ENCODE measurements at places on chromosomes 5 and 9.

GRCh38 chr9:136170006-136170901 is 34.7 kb downstream of the LHX3 start:
- no peaks in the 10 kb centered on the region for H3K36me3 ChIP-seq
- peaks cover 4% of the 10 kb centered on the region for H3K4me1 ChIP-seq
- peak; percentile 5 for DNase-seq
- no peak overlapping the region for H3K27ac ChIP-seq
- peaks cover 46% of the 10 kb centered on the region for H3K27me3 ChIP-seq
- H3K4me3 ChIP-seq: no peak overlapping the region

DNA sequence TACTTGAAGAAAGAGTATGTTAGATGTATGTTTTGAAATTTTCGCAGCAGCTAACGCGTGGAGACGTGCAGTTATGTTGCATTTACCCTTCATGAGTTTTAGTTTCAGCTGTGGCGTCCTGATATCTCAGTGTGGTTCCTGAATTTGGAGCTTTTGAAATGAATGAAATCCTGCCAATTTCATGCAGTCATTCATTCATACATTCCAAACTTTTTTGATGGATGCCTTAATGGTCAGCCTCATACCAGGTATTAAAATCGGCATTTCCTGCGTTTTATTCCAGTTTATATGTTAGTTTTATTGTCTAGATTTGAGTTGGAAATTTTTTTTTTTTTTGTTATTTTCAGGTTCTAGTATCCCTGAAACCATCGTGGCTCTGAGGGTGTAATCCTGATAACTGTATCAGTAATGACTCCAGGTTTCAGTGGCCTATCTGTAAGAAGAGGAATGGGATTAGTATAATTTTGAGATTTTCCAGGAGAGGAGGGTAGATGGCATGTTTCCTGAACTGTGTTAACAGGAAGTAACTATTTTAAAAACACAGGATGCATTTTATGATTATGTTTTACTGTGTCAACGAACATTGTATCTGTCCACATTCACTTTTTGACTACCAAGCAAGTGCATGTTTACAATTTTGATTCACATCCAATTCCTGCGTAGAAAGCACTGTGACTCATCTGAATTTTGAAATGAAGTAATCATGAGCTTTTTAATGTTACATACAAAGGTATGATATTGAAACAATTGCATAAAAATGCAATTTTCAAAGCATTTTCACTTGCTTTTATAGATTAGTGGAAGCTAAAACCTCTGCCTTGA is 1.0 kb downstream of the FOCAD start:
- no peaks in the 10 kb centered on the region for H3K27me3 ChIP-seq
- no peaks in the 10 kb centered on the region for H3K36me3 ChIP-seq
- peak overlapping the region; percentile 95 for H3K27ac ChIP-seq
- peak; percentile 76 for DNase-seq
- H3K4me3 ChIP-seq: peak overlapping the region; percentile 98

DNA sequence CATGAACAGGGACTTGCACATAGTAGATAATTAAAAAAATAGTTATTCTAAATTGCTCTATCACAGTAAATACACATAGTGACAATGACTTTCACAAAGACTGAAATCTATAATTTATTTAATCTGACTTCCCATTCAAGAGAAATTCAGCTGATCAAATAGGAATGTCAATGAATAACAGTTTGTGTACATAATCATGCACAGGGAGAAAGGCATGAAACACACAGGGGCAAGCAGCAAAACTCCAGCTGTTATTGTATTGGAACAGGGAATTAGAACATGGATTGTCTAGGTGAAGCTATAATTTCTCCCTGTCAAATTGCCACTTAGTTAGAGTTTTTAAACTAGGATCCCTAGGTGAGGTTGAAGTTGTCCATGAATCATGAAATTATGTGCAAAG is 99.9 kb downstream of the HCN1 start:
- no peaks in the 10 kb centered on the region for H3K4me1 ChIP-seq
- H3K27ac ChIP-seq: no peak overlapping the region
- no peaks in the 10 kb centered on the region for H3K27me3 ChIP-seq
- no peak for DNase-seq
- H3K4me3 ChIP-seq: no peak overlapping the region

- H3K4me1 ChIP-seq: no peaks in the 10 kb centered on the region
- no peaks in the 10 kb centered on the region for H3K27me3 ChIP-seq
- H3K27ac ChIP-seq: no peak overlapping the region
- DNase-seq: peak; percentile 44
- H3K36me3 ChIP-seq: no peaks in the 10 kb centered on the region
Measured at GRCh38 chr5:35902046-35902672, 36.3 kb downstream of the CAPSL start.

GRCh38 chr5:102283102-102283797 is 12.8 kb downstream of the SLCO4C1 start:
- H3K36me3 ChIP-seq: no peaks in the 10 kb centered on the region
- DNase-seq: no peak
- H3K27ac ChIP-seq: no peak overlapping the region
- no peaks in the 10 kb centered on the region for H3K27me3 ChIP-seq
- H3K4me3 ChIP-seq: no peak overlapping the region

DNA sequence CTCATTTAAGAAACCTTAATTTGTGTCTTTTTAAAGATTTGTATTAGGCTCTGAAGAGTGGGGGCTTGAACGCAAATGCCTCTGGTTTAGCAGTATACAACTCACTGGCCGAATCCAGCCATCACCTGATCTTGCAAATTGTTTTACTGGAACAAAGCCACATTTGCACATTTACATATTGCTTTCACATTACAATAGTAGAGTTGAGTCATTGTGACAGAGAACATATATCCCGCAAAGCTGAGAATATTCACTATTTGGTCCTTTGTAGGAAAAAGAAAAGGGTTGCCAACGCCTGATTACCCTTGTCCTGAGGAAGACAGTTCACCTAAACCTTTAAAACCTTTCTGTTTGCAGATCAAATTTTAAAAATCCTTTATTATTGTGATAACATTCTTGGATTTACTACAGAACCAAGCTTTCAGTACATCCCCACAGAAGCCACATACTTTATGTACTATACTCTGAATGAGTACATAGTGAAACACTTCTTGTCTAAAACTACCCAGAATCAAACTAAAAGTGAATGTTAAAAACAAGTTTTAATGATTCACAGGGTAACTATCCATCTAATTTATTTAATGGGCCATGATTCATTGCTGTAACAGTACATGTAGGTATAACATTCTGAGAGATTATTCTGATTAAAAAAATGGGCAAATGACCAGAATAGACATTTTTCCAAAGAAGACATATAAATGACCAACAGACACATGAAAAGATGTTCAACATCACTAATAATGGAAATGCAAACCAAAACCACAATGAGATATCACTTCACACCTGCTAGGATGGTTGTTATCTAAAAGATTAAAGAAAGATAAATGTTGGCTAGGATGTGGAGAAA is 161.0 kb downstream of the SLC25A46 start:
- H3K4me3 ChIP-seq: no peak overlapping the region
- H3K4me1 ChIP-seq: no peaks in the 10 kb centered on the region
- H3K27me3 ChIP-seq: no peaks in the 10 kb centered on the region
- H3K36me3 ChIP-seq: no peaks in the 10 kb centered on the region
- peak; percentile 49 for DNase-seq

GRCh38 chr9:122991370-122991830 is 42.1 kb upstream of the GPR21 start:
- H3K27me3 ChIP-seq: no peaks in the 10 kb centered on the region
- H3K36me3 ChIP-seq: peaks cover 9% of the 10 kb centered on the region

DNA sequence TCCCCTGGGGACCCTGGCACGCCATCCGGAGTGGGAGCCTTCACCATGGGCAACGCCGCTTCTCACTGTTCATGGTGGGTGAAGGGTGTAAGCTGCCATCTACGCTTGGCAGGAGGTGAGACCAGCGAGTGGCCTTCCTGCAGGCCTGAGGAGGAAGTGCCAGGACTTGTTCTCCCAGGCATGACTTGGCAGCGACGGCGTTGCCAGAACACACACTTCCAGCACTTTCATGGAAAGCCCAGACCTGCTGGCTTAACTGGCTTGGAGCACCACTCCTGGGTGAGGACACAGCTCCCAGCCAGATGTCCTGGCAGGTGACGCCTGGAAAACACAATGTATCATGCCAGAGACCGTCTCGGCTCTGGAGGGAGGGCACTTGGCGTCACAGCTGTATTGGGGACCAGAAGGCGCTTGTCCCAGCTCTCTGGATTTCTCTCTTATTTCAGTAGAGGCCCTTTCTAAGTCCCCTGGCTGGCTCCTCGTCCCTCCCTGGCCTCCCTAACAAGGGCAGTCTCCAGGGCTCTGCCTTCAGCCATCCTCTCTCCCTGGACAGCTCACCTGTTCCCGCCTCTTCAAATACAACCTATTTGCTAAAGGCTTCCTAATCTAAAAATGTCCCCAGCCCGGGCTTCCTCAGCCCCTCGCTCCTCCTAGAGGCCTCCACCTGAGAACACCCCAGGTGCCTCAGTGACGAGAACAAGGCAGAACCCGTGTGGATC is 188.3 kb downstream of the OLFM1 start:
- H3K4me1 ChIP-seq: no peaks in the 10 kb centered on the region
- H3K27ac ChIP-seq: no peak overlapping the region
- DNase-seq: no peak

- peaks cover 2% of the 10 kb centered on the region for H3K4me1 ChIP-seq
- H3K27ac ChIP-seq: no peak overlapping the region
- no peaks in the 10 kb centered on the region for H3K36me3 ChIP-seq
- H3K27me3 ChIP-seq: no peaks in the 10 kb centered on the region
Measured at GRCh38 chr9:75169623-75170022, 81.3 kb downstream of the OSTF1 start.

DNA sequence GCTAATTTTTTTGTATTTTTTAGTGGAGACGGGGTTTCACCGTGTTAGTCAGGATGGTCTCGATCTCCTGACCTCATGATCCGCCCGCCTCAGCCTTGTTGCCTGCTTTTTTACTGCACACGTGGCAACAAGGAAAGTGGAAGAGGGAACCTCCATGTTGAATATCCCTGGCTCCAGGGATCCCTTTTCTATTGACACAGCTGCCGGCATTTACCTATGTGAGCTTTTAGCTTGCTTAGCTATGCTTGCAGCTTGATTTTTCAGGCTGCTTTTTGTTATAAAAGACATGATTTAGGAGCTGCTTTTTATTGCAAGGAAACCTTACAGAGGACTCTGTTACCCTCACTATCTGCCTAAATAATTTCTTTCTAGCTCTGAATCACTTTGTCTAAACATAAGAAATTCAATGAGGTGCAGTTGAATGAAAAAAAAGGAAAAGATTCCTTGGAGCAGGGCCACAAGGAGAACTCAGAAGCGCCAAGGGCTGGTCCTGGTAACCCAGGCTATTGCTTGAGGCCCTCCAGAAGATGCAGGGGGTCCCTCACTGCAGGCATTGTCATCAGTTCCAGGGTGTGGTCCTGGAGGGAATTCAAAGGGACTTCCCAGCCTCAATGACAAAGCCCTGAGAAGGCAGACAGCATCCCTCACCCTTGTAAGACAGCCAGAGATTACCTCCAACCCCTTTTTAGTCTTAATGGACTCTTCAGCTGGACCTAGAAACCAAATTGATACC is 89.9 kb downstream of the SYK start:
- no peak overlapping the region for H3K27ac ChIP-seq
- no peaks in the 10 kb centered on the region for H3K4me1 ChIP-seq
- no peak for DNase-seq
- peaks cover 52% of the 10 kb centered on the region for H3K27me3 ChIP-seq
- H3K36me3 ChIP-seq: peaks cover 20% of the 10 kb centered on the region
- H3K4me3 ChIP-seq: no peak overlapping the region

- no peak overlapping the region for H3K4me3 ChIP-seq
- H3K27ac ChIP-seq: no peak overlapping the region
- no peak for DNase-seq
- no peaks in the 10 kb centered on the region for H3K36me3 ChIP-seq
- H3K4me1 ChIP-seq: no peaks in the 10 kb centered on the region
- H3K27me3 ChIP-seq: no peaks in the 10 kb centered on the region
Measured at GRCh38 chr5:19616701-19617215, 371.2 kb downstream of the CDH18 start.

DNA sequence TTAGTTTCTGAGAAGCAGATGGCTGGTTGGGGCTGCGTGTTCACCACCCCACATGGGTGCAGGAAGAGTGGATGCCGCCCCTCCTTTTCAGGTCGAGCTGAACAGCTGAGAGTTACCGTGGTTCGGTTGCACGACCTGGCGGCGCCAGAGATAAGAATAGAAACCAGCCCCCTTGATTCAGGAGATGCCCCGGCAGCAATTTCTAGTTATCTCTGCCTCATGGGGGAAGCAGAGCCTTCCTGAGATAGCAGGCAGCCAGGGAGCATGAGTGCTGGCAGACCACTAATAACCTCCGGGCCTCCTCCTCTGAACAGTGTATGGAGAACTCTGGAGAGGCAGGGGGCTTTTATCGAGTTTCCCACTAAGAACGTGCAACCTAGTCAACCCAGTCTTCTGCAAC is 177.8 kb downstream of the NSG2 start:
- no peak for DNase-seq
- no peaks in the 10 kb centered on the region for H3K36me3 ChIP-seq
- H3K27me3 ChIP-seq: peaks cover 11% of the 10 kb centered on the region
- no peak overlapping the region for H3K4me3 ChIP-seq
- no peaks in the 10 kb centered on the region for H3K4me1 ChIP-seq
- no peak overlapping the region for H3K27ac ChIP-seq

- peaks cover 6% of the 10 kb centered on the region for H3K4me1 ChIP-seq
- no peak for DNase-seq
- no peak overlapping the region for H3K27ac ChIP-seq
- H3K27me3 ChIP-seq: peaks cover 25% of the 10 kb centered on the region
Measured at GRCh38 chr5:6698696-6699095, 14.5 kb upstream of the TENT4A start.

- peaks cover 70% of the 10 kb centered on the region for H3K27me3 ChIP-seq
- no peak overlapping the region for H3K4me3 ChIP-seq
- no peak for DNase-seq
- no peak overlapping the region for H3K27ac ChIP-seq
- peaks cover 35% of the 10 kb centered on the region for H3K4me1 ChIP-seq
Measured at GRCh38 chr5:176741561-176742211, 68.7 kb upstream of the UNC5A start.

DNA sequence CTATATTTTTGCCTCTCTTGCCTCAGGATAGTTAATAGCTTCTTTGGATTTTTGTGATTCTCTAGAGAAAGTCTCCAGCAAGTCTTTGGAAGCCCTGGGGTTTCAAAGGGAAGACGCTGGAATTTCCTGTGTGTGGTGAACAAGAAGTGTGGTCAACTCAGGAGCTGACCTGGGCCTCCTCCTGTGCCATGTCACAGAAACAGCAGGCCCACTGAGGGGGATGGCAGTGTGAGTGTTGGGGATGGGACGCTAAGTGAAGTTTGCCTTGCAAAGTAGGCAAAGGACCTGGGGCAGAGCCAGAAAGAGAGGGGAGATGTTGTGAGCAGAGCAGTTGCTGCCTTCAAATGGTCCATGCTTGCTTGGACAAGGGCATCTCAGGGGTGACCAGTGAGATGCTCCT is 226.3 kb downstream of the DMRT2 start:
- no peak overlapping the region for H3K27ac ChIP-seq
- H3K36me3 ChIP-seq: no peaks in the 10 kb centered on the region
- H3K27me3 ChIP-seq: no peaks in the 10 kb centered on the region
- H3K4me1 ChIP-seq: no peaks in the 10 kb centered on the region
- DNase-seq: no peak

- no peaks in the 10 kb centered on the region for H3K27me3 ChIP-seq
- H3K36me3 ChIP-seq: no peaks in the 10 kb centered on the region
- no peaks in the 10 kb centered on the region for H3K4me1 ChIP-seq
- H3K4me3 ChIP-seq: no peak overlapping the region
- no peak overlapping the region for H3K27ac ChIP-seq
Measured at GRCh38 chr9:115808695-115809094, 344.9 kb upstream of the PAPPA start.

GRCh38 chr5:68771221-68771620 is 322.6 kb upstream of the SLC30A5 start:
- no peaks in the 10 kb centered on the region for H3K36me3 ChIP-seq
- H3K4me3 ChIP-seq: no peak overlapping the region
- no peak for DNase-seq
- no peak overlapping the region for H3K27ac ChIP-seq
- no peaks in the 10 kb centered on the region for H3K27me3 ChIP-seq
